Stimulated activated CD8-positive, alpha-beta memory T cell treated with anti-CD3 and anti-CD28 coated beads, Interleukin-7, amount 100 ng/mL, for 1 hour (primary cell): ENCODE measurements at places on chromosomes 11 and 22.

DNA sequence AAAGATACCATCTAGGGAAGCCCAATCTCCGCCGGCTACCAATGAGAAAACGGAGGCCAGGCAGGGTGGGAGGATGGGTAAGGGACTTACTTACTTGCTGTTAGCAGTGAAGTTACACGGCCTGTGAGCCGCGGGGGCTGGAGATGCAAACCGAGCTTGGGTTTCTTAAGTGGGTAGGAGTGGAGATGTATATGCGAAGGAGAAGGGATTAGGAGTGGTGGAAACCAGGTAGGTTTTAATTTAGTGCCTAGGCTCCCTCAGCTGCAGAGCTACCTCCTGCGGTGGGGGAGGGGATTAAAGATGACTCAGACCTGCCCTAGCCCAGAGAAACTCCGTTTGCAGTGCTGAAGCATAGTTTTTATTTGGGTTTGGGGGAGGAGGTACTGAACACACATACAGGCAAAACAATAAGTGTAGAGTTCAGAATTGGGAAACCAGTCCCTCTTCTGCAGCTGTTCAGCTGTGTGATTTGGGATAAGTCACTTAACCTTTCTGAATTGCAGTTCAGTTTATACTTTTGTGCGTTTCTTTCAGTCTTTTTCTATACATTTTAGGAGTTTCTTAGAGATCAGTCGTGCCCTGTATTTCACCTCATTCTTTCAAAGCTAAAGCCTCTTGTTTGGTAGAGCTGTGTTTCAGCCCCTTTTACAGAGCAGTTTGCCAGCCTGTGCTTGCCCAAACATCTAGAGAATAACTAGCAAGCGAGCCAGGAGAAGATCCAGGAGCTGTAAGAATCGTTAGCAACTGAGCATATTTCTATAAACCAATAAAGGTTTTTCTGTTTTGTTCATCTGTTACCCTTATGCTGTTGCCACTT is 596 bp upstream of the TNRC6B start:
- peak; percentile 30 for DNase-seq

DNA sequence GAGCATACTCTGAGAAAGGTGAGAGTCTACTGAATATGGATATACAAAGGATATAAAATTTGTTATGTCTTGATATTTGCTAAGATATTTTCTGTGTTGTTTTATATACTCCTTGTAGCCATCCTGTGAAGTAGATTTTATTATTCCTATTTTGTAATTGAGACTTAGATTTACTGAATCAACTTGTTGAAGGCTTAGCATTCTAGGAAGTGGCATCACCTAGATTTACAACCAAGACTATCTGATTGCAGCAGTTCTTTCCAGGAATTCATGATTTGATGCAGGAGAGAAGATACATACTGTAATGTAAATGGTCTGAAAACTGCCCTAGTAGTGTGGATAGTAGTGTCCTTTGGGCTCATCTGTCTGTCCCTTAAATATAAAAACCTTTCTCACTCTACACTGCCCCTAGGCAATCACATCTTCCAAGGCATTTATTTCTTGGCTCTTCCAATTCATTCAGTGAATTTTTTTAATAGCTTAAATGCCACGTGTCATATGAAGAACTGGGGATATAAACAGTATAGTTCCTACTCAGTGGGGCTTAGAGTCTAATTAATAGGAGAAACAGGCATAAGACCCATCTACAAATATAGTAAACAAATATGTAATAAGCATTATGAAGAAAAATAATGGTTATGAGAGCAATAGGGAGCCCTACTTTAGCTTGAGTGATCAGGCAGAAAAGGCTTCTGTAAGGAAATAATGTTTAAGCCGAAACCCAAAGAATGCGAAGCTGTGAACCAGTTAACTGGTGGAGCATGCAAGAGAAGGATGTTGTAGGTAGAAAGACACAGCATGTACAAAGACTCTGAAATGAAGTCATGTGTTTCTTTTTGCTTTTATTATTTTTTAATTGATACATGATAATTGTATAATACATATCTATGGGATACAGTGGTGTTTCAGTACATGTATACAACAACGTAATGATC is 13.6 kb downstream of the IPO7 start:
- no peak for DNase-seq

DNA sequence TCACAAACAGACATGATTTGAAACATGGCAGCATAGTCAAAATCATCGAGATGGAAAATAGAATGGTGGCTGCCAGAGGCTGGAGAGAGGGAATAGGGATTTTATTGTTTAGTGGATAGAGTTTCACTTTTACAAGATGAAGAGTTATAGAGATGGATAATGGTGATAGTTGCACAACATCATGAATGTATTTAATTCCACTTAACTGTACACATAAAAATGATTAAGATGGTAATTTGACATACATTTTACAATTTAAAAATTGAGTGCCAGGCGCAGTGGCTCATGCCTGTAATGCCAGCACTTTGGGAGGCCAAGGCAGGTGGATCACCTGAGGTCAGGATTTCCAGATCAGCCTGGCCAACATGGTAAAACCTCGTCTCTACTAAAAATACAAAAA is 21.2 kb downstream of the TTC28 start:
- no peak for DNase-seq

- no peak for DNase-seq
Observed at GRCh38 chr11:121964591-121964990, 151.4 kb downstream of the BLID start.

DNA sequence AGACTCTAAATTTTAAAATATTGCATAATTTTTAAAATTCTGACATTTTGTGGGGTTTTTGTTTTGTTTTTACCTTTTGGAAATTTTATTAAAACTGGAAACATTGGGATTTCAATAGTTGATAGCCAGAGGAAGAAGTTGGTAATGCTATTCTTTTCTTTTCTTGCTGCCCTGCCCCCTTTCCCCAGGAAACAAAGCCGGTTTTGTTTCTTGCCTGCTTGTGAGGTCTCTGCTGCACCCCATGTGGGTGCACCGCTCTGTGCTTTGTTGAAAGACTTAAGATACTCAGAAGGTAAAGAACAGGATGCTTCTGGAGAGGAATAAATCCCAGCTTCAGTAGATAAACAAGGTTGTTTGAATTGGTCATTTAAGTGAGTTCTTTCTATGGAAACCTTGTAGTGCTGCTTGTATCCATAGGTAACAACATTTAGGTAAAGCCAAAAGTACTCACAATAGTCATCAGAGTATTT is 87.5 kb downstream of the YAP1 start:
- DNase-seq: no peak

GRCh38 chr11:124900464-124900863 is 2.8 kb upstream of the ROBO4 start:
- no peak for DNase-seq

DNA sequence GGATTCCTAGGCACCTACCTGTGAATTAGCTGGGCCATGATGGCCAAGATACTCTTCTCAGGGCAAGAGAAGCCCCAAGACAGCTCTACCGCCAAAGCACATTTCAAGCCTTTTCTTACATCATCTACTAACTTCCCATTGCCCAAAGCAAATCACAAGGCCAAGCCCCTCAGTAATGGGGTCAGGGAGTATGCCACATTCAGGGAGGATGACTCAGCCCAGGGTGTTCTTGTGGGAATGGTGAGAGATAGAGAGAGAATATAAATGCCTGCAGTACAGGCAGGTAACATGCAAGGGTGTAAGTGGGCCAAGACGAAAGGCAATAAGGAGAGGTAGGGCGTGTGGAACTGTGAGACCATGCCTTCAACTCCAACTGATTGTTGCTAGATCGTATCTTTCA is 162.5 kb upstream of the ISX start:
- DNase-seq: no peak

GRCh38 chr22:19937616-19938473 is 3.7 kb upstream of the COMT start:
- DNase-seq: no peak

DNA sequence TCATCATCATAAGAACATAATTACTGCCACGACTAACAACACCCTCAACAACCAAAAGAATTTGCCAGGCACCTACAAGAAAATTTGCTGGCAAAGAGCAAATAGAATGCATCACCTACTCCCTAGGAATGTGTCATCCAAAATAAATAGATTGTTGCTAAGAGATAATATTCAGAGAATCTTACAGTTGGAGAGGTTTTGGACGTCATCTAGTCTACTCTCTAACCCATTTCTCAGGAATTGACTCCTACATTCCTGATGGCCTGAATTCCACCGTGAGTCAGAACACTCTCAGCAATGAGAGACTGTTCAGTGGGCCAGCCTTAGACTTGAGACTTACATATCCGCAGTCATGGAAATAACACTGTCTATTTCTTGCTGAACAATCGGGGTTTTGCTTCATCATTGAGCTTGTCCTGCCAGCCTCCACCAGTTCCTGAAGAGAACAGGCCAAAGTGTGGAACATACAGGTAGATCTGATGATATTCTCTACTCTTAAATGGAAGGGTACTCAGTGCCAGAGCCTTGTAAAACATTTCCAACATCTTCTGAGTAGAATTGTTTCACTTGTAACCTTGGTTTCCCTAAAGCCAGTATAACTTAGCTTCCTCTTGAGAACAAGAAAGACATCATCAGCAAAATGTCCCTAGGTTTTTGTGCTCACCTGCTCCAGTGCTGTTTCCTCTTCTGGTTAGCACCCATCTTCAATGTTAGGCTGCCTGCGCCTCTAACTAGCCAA is 8.3 kb downstream of the KIRREL3 start:
- no peak for DNase-seq

DNA sequence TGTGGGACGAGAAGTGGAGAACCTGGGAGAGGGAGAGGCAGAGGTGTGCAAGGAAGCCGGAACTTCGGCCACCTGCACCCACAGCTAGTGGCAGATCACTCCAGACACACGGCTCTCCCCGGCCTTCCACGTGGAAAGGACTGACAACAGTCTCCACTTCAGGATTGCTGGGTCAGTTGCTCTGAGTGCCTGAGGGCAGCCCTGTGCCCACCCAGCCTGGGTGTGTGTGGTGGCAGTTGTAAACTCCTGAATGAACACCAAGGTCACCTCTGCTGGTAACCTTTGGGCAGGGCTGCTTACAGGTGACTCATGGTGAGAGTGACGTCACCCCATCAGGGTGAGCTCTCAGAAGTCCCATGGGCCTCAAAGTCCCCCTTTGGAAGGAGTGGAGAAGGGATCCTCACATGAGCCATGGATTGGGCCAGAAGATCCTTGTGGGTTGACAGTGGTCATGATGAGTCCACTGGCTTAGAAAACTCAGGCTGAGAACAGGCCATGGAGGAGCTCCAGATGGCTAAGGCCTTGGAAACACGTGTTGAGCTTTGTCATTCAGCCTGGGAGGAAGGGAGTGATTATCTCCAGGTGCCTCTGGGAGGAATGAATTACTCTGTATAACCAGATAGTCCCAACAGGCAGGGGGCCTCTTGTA is 71.3 kb downstream of the BCR start:
- DNase-seq: no peak

GRCh38 chr11:106998916-106999188 is 19.4 kb downstream of the GUCY1A2 start:
- DNase-seq: no peak

DNA sequence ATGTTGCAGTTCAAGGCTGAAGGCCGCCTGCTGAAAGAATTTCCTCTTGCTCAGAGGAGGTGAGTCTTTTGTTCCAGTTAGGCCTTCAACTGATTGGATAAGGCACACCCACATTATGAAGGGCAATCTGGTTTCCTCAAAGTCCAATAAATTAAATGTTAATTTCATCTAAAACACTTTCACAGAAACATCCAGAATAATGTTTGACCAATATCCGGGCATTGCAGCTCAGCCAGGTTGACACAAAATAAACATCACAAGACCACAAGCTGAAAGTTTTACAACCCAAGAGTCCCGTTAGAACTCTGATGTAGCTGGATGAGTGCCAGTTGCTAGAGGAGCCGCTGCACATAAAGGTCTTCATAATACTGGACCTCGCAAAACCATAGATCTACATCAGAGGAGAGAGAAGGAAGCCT is 64.9 kb upstream of the EED start:
- DNase-seq: no peak

DNA sequence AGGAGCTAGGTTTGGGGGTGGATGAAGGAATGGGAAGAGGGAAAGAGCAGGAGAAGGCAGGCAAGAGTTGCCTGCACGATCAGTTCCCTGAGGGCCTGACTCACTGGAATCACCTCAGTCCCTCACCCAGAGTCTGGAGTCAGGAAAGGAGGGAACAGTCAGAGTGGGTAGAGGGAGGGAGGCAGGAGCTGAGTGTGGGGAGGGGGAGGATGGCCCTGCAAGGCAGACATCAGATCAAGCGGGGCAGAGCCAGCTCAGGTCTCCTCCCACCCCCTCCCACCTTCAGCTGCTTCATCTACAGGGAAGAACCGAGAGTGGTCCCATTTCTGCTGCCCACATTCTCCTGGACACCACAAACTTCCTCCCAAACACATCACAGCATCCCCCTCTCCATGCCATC is 58.9 kb downstream of the PDE2A start:
- no peak for DNase-seq

- no peak for DNase-seq
Observed at GRCh38 chr11:119816660-119817059, 87.7 kb upstream of the NECTIN1 start.

- DNase-seq: no peak
Observed at GRCh38 chr11:113587308-113587739, 112.1 kb upstream of the DRD2 start.

DNA sequence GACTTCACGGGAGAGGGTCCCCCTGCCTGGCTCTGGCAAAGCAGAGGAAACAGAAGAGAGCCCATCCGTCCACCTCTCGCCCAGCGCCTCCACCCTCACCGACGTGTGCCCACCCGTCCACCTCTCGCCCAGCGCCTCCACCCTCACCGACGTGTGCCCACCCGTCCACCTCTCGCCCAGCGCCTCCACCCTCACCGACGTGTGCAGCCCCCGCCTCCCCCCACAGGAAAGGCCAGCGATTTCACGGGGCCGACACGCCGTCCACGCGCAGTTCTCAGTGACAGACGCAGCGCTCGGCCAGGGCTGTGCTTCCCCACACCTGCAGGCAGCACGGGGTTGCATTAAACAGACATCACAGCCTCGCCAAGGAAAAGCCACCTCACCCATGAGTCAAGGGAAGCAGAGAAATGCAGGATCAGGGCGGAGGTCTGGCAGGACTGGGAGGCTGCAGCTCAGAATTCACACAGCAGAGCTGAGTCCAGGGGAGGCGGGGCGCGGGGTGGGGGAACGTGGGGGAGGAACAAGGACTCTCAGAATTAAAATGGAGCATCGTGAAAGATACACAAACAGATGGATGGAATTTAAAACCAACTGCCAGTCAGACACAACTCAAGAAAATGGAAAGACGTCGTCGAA is 377.7 kb downstream of the BRD1 start:
- no peak for DNase-seq

- DNase-seq: no peak
Observed at GRCh38 chr11:35750315-35750714, 87.7 kb downstream of the TRIM44 start.

- DNase-seq: no peak
Observed at GRCh38 chr22:32414191-32414590, 2.1 kb upstream of the RTCB start.

- DNase-seq: no peak
Observed at GRCh38 chr11:70860888-70861287, 391.5 kb downstream of the SHANK2 start.

DNA sequence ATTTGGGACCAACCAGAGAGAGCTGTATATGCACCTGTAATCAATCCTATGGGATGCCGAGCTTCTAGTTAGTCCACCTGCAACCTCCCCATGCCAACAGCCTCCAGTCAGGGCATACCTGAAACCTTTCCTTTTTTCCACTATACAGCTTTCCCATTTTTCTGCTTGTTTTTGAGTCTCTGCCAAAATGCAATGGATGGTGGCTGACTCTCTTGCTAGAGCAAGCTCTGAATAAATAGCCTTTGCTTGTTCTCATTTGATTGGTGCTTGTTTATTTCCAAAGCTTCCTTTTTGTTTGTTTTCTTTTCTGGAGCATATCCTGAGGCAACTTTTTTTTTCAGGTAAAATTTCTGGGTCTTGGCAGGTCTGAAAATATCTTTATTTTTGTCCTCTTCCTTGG is 58.0 kb upstream of the PLET1 start:
- no peak for DNase-seq

GRCh38 chr11:48073031-48073861 is 92.9 kb downstream of the PTPRJ start:
- no peak for DNase-seq
